Neural progenitor cell (in vitro differentiated cells): ENCODE measurements at places on chromosomes 5 and 9. TPM values are rescaled to one million over a fixed set of nuclear protein-coding genes. Genes with fewer than 3 reads are reported as not detected.

Gene CORO2A
- 2.4 and 3.6 TPM in 2 replicates for total RNA-seq

Gene DPYSL3
- 414 and 462 TPM in 2 replicates for total RNA-seq

Gene CNTLN
- total RNA-seq: 6.8 and 10.1 TPM in 2 replicates

DNA sequence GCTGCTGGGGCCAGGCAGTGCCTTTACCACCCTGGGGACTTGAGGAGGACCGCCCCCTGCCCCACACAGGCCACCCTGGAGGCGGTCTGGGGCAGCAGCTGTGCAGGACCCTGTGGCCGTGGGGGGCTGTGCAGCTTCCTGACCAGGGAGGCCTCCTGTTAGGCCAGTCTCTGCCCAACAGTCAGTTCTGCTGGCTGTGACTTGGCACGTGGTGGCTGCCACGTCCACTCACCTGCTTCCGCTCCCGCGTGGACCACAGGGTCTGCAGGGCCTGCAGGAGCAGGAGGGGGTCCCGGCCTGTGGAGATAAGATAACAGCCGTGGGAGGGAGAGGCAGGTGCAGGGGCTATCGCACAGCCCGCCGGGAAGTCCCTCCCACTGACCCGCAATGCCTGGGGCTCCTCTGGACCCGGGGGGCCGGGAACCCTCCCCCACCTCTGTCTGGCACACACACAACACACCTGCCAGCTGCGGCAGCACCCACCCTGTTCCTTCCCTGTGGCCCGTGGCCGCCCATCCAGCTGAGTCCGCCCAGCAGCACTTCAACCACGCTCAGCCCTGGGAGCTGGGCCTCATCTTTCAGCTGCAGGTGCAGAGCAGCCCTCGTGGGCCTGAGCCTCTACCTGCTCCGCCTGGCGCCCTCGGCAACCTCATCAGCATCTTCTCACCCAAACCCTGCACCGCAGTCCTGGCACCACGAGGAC, 39.7 kb downstream of the EXD3 start:
- H3K4me1 ChIP-seq: no peaks in the 10 kb centered on the region
- no peak overlapping the region for H3K27ac ChIP-seq
- H3K27me3 ChIP-seq: no peaks in the 10 kb centered on the region
- no peaks in the 10 kb centered on the region for H3K36me3 ChIP-seq

DNA sequence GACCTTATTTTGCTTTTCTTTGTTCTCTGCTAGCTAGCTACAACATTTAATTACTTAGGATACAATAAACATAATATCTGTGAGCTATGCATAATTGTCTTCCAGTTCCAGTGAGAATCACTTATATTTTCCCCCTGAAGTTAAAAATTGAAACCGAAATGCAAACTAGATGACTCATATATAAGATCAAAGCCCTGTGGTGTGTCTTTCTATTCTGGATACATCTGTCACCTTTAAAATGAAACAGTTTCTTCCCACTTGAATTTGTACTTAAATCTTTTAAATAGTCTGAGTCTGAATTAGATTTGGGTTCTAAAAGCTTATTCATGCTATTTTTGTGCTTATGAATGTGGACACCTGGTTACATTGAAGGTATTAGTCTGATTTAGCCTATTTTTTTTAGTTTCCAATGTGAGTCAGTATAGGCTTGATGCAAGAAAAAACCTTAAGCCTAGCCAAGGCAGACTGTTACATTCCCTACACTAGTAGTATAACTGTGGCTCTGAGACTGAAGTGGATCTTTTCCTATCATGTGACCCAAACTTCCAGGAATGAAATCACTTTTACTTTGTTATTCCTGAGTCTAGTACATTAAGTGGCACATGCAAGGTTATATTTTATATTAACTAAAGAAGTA, 703.5 kb upstream of the RGMB start:
- H3K27ac ChIP-seq: no peak overlapping the region
- H3K36me3 ChIP-seq: no peaks in the 10 kb centered on the region
- H3K4me1 ChIP-seq: peaks cover 5% of the 10 kb centered on the region
- H3K27me3 ChIP-seq: no peaks in the 10 kb centered on the region

DNA sequence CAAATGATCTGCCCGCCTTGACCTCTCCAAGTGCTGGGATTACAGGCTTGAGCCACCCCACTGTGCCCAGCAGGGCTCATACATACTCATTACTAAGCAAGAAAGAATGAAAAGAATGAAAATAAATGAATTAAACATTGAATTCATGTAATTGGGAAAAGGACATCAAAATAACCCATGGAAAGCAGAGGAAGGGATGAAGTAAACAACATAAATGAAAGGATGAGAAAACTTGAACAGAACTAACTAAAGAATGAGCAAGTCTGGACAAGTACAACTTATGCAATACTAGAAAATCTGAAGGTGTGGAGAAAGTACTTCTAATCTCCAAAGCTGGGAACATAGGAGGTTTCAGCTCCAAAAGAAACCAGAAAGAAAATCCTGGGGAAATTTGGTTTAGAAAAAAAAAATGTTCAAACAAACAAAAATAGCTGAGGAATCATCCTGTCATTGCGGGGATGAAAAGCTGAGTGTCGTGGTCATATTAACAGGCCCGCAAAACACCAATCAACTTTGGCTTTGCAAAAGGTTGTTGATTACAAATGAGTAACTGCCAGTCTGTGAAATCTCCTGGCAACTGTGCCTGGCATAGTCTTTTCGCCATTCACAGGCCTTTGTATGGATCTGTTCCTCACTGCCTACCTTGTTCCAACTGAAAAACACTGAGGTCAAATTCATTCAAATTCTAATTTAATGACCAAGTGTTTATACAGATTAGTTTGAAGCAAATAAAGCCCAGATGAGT, 2.3 kb upstream of the AK3 start:
- peaks cover 11% of the 10 kb centered on the region for H3K4me1 ChIP-seq
- no peak overlapping the region for H3K4me3 ChIP-seq
- no peaks in the 10 kb centered on the region for H3K36me3 ChIP-seq
- DNase-seq: no peak
- H3K27ac ChIP-seq: no peak overlapping the region

Gene IFNE
- 0.12 TPM in 1 of 2 replicates, not detected in the other for total RNA-seq

- no peak overlapping the region for H3K27ac ChIP-seq
- DNase-seq: no peak
- no peaks in the 10 kb centered on the region for H3K36me3 ChIP-seq
- no peaks in the 10 kb centered on the region for H3K27me3 ChIP-seq
Measured at GRCh38 chr5:127136908-127137307, 63.6 kb upstream of the C5orf63 start.

GRCh38 chr5:59007460-59008063, 424.7 kb downstream of the RAB3C start:
- no peak overlapping the region for H3K4me3 ChIP-seq
- H3K4me1 ChIP-seq: no peaks in the 10 kb centered on the region
- no peak overlapping the region for H3K27ac ChIP-seq
- no peaks in the 10 kb centered on the region for H3K36me3 ChIP-seq

DNA sequence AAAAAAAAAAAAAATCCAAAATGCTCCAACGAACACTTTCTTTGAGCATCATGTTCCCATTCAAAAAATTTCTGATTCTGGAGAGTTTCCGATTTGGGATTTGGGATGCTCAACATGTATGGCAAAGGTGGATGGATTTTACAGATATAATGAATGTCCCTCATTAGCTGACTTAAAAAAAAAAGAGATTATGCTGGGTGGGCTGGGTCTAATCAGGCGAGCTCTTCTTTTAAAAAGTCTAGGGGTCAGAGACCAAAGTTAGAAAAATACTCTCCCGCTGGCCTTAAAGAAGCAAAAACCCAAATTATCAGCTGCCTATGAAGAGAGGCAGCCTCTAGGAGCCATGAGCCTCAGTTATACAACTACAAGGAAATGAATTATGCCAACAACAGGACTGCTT, 15.2 kb upstream of the CTNNAL1 start:
- H3K27ac ChIP-seq: no peak overlapping the region
- H3K27me3 ChIP-seq: no peaks in the 10 kb centered on the region
- peaks cover 29% of the 10 kb centered on the region for H3K4me1 ChIP-seq
- DNase-seq: no peak

DNA sequence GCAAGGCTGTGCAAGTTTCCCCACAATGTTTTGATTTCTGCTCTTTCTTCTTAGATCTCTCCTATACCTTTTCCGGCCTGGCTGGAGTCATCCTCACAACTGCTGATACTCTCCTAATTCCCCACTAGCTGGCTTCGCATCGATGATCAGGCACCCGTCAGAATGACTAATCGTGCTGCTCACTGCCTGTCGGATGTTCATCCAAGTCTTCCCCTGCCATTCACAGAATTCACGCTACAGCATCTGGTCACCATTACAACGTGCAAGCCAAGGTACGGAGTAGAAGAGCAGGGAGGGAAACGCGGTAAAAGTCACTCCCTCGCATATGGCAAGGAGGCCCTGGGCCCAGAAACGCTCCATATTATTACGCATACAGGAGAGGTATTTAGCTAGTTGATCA, 35.1 kb downstream of the CDH10 start:
- no peaks in the 10 kb centered on the region for H3K27me3 ChIP-seq
- H3K36me3 ChIP-seq: no peaks in the 10 kb centered on the region
- no peaks in the 10 kb centered on the region for H3K4me1 ChIP-seq
- no peak overlapping the region for H3K27ac ChIP-seq

DNA sequence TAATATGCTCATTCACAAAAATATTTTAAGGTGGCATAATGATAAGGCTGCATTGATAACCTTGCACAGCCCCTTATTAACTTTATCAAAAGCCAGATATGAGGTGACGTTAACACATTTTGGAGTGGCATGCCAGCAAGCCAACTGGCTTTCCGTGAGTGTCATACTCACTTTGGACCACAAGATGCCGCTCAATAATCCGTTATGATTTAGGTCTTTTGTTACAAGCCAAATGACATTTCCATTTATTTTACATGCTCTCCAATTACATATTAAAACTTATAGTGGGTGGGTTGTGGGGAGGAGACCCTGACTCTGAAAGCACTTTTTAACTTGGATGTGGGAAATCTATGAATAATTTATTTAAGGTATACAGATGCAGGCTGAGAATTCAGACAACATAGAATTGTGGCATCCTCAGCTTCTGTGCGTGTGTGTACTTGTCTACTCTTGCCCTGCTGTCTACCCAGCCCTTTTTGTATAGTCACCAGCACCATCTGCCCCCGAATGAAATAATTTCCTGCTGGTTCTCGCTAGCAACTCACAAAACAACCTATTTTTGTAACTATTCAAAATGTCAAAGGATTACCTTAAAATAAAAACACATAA, 305.1 kb downstream of the PSAT1 start:
- peaks cover 50% of the 10 kb centered on the region for H3K4me1 ChIP-seq
- peak; percentile 65 for DNase-seq
- no peaks in the 10 kb centered on the region for H3K36me3 ChIP-seq

Gene ANKRD31
- total RNA-seq: 0.74 and 0.75 TPM in 2 replicates

Gene LIFR
- 2.2 TPM in 2 replicates for total RNA-seq

Gene GRIA1
- 3.3 and 5.0 TPM in 2 replicates for total RNA-seq

DNA sequence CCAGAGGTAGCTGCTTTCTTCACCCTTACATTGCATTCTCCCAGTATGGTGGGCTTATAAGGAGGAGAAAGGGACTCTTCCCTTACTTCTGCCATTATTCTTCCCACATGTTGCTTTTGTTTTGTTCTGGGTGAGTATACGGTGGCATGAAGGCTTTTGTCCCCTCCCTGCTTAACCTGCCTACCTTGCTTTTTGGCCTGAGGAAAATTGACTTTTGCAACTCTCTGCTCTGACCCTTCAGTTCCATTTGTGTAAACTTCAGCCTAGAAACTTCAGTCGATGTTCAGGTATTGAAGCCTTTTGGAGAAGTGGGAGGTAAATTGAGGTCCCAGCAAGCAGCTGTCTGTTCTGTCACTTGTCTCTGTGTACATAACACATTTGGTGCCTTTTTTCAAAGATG, 110.2 kb downstream of the PCSK1 start:
- H3K4me1 ChIP-seq: no peaks in the 10 kb centered on the region
- H3K27ac ChIP-seq: no peak overlapping the region
- H3K4me3 ChIP-seq: no peak overlapping the region
- H3K27me3 ChIP-seq: no peaks in the 10 kb centered on the region

GRCh38 chr5:213803-214395, 4.1 kb downstream of the CCDC127 start:
- DNase-seq: no peak
- H3K27ac ChIP-seq: no peak overlapping the region
- peaks cover 5% of the 10 kb centered on the region for H3K4me1 ChIP-seq
- H3K4me3 ChIP-seq: no peak overlapping the region
- H3K36me3 ChIP-seq: no peaks in the 10 kb centered on the region

- no peaks in the 10 kb centered on the region for H3K36me3 ChIP-seq
- DNase-seq: no peak
- peaks cover 53% of the 10 kb centered on the region for H3K27me3 ChIP-seq
Measured at GRCh38 chr9:137278061-137278701, 655 bp downstream of the TOR4A start.

Gene PRUNE2
- total RNA-seq: 18.4 and 28.2 TPM in 2 replicates

Gene GRAMD2B
- total RNA-seq: 8.6 and 11.0 TPM in 2 replicates

DNA sequence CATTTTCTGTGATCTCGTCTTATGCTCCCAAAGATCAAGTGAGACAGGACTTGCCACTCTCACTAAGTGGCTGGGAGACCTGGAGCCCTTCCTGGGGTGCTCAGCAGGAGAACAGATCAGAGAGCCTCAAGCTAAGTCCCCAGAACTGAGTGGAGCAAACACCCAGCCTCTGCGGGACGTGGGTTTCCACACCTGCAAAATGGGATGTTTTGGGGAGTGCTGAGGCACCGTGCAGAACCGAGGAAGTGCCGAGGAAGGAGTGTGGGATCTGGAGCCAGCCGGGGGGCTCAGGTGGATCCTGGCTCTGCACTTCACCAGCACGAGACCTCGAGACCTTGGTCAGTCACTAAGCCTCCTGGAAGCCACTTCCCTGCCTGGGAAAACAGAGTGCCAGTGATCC, 166.0 kb downstream of the DAB2IP start:
- DNase-seq: no peak
- H3K27ac ChIP-seq: no peak overlapping the region
- peaks cover 44% of the 10 kb centered on the region for H3K4me1 ChIP-seq
- H3K36me3 ChIP-seq: no peaks in the 10 kb centered on the region
- H3K27me3 ChIP-seq: no peaks in the 10 kb centered on the region

DNA sequence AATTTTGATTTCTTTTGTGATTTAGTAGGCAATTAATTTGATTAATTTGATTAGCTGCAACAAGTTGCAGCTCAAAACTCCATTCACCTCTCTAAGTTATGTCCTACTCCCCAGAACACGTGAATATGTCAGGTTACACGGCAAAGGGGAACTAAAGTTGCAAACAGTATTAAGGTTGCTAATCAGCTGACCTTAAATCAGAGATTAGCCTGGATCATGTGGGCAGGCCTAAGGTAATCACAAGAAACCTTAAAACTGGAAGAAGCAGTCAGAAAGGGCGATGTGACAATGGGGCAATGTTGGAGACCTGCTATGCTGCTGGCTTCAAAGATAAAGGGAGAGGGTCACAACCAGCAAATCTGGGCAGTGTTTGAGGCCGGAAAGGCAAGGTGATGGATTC, 47.3 kb upstream of the ANXA1 start:
- peak; percentile 36 for DNase-seq
- H3K4me1 ChIP-seq: peaks cover 11% of the 10 kb centered on the region
- H3K4me3 ChIP-seq: no peak overlapping the region
- no peaks in the 10 kb centered on the region for H3K27me3 ChIP-seq
- no peaks in the 10 kb centered on the region for H3K36me3 ChIP-seq
